ENCODE measurements at places on chromosomes 5 and 9.

- DNase-seq, result no peak
Measured at GRCh38 chr9:123544007-123544827, 188.2 kb downstream of the CRB2 start.

DNA sequence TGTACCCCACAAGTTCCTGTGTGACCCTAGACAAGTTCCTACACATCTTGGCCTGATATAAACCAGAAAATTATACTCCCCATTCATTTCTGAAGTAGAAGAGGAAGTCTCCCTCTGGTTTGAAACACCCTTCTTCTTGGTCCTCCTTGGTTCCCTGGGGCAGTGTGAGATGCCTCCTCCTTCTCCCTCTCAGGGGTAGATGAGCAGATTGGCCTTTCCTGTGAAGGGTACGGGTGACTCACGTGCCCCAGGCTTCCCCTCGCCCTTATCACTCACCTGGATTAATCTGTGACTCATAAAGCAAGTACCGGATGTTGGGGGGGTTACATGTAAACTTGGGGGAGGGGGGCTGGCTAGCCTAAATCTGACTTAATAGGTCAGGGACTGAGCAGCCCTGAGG is 11.1 kb upstream of the AQP3 start:
- DNase-seq, result peak; percentile 69

- DNase-seq, result no peak
Measured at GRCh38 chr9:27365707-27366376, 68.9 kb upstream of the EQTN start.

- DNase-seq, result no peak
Measured at GRCh38 chr9:137531099-137531765, 19.0 kb downstream of the PNPLA7 start.

DNA sequence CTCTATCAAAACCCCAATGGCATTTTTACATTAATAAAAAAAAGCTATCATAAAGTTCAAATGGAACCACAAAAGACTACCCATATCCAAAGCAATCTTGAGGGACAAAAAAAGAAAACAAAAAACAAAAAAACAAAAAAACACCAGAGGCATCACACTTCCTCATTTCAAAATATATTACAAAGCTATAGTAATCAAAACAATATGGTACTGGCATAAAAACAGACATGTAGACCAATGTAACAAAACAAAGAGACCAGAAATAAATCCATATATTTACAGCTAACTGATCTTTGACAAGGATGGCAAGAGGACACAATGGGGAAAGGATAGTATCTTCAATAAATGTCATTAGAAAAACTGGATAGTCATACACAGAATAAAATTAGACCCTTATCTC is 245.1 kb upstream of the MSX2 start:
- DNase-seq, result no peak

- DNase-seq, result no peak
Measured at GRCh38 chr5:1100664-1101574, 10.9 kb downstream of the SLC12A7 start.

DNA sequence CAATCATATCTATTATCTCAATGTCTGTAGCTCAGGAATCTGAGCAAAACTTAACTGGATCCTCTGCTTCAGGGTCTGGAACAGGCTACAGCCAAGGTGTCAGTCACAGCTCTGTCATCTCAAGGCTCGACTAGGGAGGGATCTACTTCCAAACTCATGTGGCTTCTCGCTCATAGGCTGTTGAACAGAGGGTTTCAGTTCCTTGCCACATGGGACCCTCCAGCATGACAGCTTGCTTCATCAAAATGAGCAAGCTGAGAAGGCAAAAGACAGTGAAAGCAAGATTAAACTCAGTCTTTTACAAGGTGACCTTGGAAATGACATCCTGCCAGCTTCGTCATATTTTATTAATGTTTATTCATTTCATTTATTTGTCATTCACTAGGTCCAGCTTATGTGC is 111.7 kb downstream of the GADD45G start:
- no peak for DNase-seq

DNA sequence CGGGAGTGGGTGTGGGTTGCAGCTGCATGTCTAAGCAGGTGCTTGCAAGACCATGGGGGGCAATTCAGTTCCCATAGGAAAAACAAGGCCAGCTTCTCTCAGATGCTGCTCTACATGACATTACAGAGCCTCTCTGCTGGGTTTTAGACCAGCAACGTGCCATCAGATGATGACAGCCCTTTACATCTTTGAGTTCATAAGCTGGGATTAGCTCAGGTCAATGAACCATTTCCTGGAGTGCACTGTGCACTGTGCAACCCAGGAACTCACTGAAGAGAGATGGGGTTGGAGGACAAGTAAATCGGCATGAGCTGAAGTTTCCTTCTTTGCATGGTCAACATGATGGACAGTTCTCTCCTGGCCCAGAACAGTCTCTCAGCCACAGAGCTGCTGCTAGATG is 160.6 kb downstream of the MARCHF11 start:
- DNase-seq, result no peak

GRCh38 chr5:181211208-181211607 is 6.2 kb upstream of the TRIM7 start:
- DNase-seq, result no peak

DNA sequence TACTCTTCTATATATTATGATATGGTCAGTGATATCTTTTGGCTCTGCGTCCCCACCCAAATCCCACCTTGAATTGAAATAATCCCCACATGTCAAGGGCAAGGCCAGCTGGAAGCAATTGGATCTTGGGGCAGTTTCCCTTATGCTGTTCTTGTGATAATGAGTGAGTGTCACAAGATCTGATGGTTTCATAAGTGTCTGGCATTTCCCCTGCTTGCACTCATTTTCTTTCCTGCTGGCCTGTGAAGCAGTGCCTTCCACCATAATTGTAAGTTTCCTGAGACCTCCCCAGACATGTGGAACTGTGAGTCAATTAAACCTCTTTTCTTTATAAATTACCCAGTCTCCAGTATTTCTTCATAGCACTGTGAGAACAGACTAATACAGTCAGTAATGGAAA is 45.0 kb upstream of the TNC start:
- DNase-seq, result no peak

DNA sequence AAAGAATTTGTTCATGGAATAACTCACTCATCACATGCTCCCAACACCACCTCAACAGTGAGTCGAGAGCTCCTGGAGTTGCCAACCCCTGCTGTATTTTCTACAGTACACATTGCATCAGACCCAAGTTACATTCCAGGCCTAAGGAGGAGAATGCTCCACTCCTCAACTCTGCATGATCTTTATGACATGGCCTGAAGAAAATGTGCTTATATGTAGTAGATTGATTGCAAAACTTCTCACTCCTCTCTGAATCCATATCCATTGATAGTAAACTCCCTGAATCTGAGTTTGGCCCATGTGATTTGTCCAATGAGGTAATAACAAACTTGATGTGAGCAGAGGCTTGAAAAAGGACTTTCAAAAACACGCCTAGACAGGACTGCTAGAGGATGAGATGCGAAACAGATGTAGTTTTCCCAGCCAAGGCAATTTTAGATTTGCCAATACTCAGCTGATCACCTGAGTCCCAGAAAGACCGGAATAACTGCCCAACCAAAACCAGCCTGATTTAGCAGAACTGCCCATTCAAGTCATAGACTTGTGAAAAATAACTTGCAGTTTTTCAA is 29.0 kb upstream of the PAPPA start:
- no peak for DNase-seq

- DNase-seq, result no peak
Measured at GRCh38 chr5:132953710-132954109, 9.7 kb downstream of the AFF4 start.

- DNase-seq, result peak; percentile 14
Measured at GRCh38 chr9:136204838-136205706, at the start of gene LHX3. LHX3 (minus strand) TSS chr9:136205128; CDS start chr9:136205012, 116 bp downstream.

- no peak for DNase-seq
Measured at GRCh38 chr5:169716287-169716686, 79.2 kb downstream of the DOCK2 start.

- no peak for DNase-seq
Measured at GRCh38 chr5:76831110-76831452, 12.3 kb downstream of the F2RL1 start.

DNA sequence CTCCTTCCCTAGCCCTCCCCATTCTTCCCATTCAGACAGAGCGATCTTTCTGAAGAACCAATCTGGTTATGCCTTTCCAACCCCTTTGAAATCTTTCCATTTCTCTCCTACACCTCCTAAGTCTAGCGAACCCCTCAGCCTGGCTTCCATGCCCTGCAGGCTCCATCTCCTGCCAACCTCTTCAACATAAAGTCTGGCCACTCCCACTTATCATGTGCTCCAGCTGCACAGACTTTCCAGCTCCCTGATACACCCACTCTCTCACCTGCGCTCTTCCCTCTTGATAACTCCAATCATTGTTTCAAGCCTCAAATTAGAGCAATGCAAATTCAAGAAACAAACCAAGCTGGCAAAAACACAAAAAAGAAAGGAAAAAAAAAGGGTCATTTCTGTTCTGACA is 3.8 kb upstream of the ORM1 start:
- DNase-seq, result no peak

DNA sequence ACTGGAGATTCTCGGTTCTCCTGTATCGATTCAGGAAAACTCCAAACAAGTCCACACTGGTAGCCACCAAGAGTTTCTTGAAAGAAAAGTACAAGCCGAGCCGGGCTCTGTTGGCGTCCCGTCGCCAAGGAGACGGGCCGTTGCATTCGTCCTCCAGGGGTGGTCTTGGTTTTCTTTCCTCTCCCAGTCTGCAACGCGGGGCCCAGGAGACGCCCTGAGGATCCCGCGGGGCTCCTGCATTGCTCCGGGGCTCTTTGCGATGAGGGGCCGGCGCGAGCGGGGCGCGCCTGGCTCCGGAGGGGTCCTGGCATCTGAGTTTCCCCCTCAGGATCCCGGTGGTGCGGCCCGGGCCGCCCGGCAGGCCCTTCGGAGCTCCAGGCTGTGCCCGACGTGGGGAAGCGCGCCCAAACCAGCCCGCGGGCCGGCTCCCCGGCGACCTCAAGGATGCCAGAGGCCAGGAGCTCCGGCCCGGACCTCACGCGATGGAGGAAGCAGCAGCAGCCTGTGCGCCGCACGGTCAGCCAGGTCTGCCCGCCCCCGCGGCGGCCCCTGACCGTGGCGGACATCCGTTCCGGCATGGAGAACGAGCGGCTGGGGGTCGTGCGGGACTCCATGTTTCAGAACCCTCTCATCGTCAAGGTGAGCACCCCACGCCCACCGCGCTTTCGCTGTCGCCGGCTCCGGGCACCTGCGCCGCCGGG is at the start of gene CFAP77:
CFAP77 (plus strand) TSS at position 384 of the 701 bp plus-strand sequence; CDS start at position 445, 61 bp downstream.
- DNase-seq, result peak; percentile 31

DNA sequence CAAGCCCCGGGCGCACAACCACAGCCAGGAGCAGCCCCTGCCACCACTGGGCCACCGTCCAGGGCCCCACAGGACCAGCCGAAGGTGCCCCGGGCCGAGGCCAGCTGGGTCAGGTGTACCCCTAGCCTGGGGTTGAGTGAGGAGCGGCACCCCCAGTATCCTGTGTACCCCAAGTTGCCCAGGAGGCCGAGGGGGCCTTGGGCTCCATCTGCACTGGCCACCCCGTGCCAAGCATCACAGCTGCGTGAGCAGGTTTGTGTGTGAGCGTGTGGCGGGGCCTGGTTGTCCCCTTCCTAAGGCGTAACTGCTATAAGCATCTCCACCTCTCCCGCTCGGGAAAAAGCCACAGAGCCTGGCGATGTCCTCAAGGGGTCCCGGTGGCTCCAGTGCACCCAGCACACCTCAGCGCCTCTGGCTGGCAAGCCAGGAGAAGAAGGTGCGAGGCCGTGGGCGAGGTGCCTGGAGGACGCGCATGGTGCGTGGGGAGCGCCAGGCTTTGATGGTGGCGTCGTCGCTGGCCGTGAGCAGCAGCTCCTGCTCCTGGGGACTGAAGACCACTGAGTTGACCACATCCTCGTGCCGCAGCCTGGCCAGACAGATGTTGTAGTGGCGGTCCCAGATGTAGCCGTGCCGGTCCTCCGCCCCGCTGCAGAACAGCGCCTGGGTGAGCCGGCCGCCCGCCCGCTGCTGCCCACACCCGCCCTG is 3.9 kb downstream of the FBXW5 start:
- no peak for DNase-seq

DNA sequence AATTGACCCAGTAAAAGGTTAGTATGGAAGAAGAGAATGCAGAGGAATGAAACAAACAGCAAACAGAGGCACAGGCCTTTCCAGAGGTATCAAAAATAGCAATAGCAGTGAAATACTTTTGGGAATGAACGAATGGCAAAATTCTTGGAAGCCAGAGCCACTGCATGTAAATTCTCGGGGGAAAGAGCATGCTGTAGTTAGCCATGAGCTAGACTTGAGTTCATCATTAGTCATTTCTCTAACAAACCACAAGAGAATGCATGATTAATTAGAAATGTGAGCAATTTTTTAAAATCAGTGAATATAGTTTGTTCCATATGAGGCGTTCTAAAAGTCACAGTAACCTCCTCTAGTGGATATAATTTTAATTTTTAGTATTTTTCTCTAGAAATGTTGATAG is 170.3 kb upstream of the PRR16 start:
- no peak for DNase-seq

DNA sequence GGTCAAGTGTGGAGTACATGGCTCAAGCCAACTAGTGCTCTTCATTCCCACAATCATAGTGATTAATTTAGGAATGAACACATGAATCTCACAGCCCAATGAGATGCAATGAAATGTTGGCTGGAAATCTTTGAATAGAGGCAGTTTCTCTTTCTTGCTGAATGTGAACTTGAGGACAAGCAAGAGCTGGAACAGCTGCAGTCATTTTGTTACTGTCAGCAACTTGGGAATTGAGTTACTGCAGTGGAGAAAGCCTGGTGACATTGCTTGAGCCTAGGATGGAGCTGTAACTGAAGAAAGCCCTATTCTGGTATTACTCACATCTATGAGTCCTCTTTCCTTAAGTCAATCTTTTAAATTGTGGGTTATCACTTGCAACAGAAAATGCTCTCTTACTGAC is 62.3 kb downstream of the YIPF5 start:
- no peak for DNase-seq

GRCh38 chr5:173395257-173395932 is 67.2 kb upstream of the STC2 start:
- no peak for DNase-seq

GRCh38 chr9:87894998-87895625 is 12.4 kb downstream of the SPATA31E1 start:
- no peak for DNase-seq

GRCh38 chr5:10707198-10708142 is 53.6 kb downstream of the DAP start:
- DNase-seq, result no peak

All from effector CD4-positive, alpha-beta T cell (primary cell).